ENCODE measurements at places on chromosomes 5 and 9. TPM values are rescaled to one million over a fixed set of nuclear protein-coding genes. Genes with fewer than 3 reads are reported as not detected.

The MLANA gene
- not detected for total RNA-seq

DNA sequence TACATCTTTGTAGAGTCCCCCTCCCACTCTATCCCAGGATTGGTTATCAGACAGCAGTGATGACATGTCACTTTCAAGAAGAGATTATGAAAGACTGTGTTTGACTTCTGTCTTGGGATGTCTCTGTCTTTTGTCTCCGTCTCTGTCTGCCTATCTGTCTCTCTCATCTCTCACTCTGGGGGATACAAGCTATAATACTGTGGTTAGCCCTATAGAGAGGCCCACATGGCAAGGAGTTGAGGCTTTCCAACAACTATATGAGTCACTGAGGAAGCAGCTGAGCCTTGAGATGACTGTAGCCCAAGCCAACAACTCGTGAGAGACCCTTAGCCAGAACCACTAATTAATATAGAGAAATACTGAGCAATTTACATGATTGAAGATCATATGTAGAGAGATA is 284.8 kb downstream of the PDE4D start:
- no peak for DNase-seq

- DNase-seq: no peak
Observed at GRCh38 chr9:71929223-71929622, 17.8 kb downstream of the C9orf85 start.

- DNase-seq: peak; percentile 85
Observed at GRCh38 chr9:63817622-63818518, 1467.1 kb downstream of the FOXD4L5 start.
